Activated CD4-positive, alpha-beta T cell treated with anti-CD3 and anti-CD28 coated beads, Interleukin-2, amount 50 U/mL, for 24 hours (primary cell): ENCODE measurements at places on chromosomes 6 and 20.

GRCh38 chr20:41533537-41534136 lies 84.5 kb downstream of the CHD6 start:
- no peak for DNase-seq

DNA sequence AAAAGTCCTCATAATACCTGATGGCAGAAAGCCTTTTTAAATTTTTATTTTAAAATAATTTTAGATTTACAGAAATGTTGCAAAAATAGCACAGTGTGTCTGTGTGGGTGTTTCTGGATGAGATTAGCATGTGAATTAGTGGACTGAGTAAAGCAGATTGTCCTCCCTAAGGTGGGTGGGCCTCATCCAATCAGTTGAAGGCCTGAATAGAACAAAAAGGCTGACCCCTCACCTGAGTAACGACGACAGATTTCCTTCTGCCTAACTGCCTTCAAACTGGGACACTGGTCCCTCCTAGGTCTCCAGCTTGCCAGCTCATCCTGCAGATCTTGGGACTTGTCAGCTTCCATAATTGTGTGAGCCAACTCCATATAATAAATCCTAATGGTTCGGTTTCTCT lies 54.2 kb downstream of the FAXC start:
- no peak for DNase-seq

- DNase-seq: no peak
Observed at GRCh38 chr20:22341508-22341907, 242.9 kb downstream of the FOXA2 start.

- DNase-seq: no peak
Observed at GRCh38 chr6:109672175-109672574, 18.8 kb downstream of the AK9 start.

GRCh38 chr6:162363757-162364156 lies 363.8 kb downstream of the PRKN start:
- no peak for DNase-seq
